Right lobe of liver (tissue), 6 donors: ENCODE measurements at places on chromosomes 5 and 9. TPM values are rescaled to one million over a fixed set of nuclear protein-coding genes. Genes with fewer than 3 reads are reported as not detected.

DNA sequence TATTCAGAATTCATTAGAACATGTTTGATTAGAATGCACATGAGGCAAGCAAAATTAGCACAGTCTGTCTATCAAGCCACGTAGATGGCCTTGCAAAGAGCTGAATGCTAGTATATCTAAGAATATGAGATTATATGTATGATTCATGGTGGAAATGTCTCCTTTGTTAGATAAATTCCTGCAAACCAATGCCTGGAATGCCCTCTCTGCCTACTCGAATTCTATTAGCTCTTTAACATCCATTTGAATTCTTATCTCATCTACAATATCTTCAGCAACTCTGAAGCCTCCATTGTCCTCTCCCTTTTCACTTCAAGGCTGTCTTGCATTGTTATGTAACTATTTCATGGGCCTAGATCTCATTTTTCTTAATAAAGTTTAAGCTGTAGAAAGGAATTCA, 205.5 kb downstream of the TMC1 start:
- no peaks in the 10 kb centered on the region for H3K4me1 ChIP-seq
- no peaks in the 10 kb centered on the region for H3K27me3 ChIP-seq
- H3K36me3 ChIP-seq: no peaks in the 10 kb centered on the region
- H3K27ac ChIP-seq: no peak overlapping the region
- no peak for DNase-seq
- no peak overlapping the region for H3K4me3 ChIP-seq

- no peaks in the 10 kb centered on the region for H3K4me1 ChIP-seq
- no peaks in the 10 kb centered on the region for H3K36me3 ChIP-seq
- H3K27me3 ChIP-seq: no peaks in the 10 kb centered on the region
- DNase-seq: no peak
These were observed 213.4 kb upstream of the ELL2 start for GRCh38 chr5:96175090-96175489.

DNA sequence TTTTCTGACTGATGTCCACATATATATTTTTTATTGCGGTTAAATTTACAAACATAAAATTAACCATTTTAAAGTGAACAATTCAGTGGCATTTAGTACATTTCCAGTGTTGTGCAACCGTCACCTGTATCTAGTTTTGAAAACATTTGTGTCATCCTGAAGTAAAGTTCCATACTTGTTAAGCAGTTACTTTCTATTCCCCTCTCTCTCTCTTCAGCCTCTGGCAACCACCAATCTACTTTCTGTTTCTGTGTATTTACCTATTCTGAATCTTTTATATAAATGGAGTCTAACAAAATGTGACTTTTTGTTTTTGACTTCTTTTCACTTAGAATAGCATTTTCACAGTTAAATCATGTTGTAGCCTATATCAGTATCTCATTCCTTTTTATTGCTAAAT, 480.1 kb upstream of the SMARCA2 start:
- no peak overlapping the region for H3K4me3 ChIP-seq
- H3K27me3 ChIP-seq: no peaks in the 10 kb centered on the region
- no peak overlapping the region for H3K27ac ChIP-seq

DNA sequence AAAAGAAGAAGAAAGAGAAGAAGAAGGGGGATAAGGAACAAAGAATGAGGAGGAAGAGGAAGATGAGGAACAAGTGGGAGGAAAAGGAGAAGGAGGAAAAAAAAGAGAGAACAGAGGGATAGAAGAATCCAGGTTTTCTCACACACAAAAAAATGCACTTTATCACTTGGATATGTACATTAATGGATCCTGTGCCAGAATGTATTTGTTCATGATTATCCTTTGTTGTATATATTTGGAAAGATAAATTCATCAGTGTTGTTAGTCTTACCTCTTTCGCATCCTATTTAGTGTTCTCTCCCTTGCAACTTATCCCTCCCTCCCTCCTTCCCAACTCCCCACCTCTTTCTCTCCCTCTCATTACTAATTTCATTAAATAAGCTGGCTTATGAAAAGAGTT, 298.8 kb downstream of the SLCO4C1 start:
- H3K36me3 ChIP-seq: no peaks in the 10 kb centered on the region
- DNase-seq: no peak
- no peak overlapping the region for H3K27ac ChIP-seq
- H3K4me1 ChIP-seq: no peaks in the 10 kb centered on the region
- H3K4me3 ChIP-seq: no peak overlapping the region
- H3K27me3 ChIP-seq: no peaks in the 10 kb centered on the region

DNA sequence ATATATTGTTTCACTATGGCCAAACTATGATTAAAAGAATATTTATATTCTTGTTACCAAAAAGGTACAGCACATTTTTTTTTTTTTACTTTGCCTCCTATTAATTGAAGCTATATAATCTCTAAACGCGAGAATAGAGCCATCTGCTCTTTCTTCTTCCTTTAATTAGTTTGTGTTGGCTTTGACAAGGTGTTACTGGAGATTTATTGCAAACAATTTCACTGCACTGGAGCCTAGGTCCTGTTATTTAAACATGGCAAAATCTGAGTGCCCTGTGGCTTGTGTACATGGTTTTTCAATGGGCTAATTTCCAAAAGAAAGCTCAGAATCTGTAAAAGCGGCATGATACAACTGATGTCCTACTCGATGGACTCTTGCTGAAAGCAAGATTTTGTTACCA, 40.8 kb upstream of the GABRG2 start:
- no peaks in the 10 kb centered on the region for H3K36me3 ChIP-seq
- no peaks in the 10 kb centered on the region for H3K27me3 ChIP-seq
- H3K4me3 ChIP-seq: no peak overlapping the region
- no peak overlapping the region for H3K27ac ChIP-seq

Gene PPP2R2B
- total RNA-seq: 0.15 TPM

GRCh38 chr9:127999461-127999860, 18.7 kb upstream of the EEIG1 start:
- H3K27me3 ChIP-seq: no peaks in the 10 kb centered on the region
- no peak for DNase-seq
- H3K36me3 ChIP-seq: no peaks in the 10 kb centered on the region
- no peak overlapping the region for H3K4me3 ChIP-seq
- no peak overlapping the region for H3K27ac ChIP-seq

DNA sequence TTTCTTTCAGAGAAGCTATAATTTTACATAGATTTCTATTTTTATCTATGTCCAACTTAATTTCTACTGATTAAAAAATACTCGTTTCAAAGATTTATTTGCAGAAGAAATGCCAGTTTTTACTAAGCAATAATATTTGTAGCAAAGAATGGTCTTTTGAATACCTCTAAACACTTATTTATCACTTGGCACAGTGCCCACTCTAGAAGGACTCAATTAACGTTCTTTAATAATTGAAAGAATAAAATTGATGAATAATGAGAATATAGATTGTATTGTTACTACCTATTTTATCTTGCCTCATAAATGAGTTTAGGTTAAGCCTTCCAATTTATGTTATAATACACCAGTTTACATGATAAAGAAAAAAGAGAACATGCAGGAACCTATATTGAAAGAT, 889.7 kb upstream of the CDH9 start:
- H3K27me3 ChIP-seq: no peaks in the 10 kb centered on the region
- H3K4me3 ChIP-seq: no peak overlapping the region
- no peak for DNase-seq

GRCh38 chr5:127586066-127586770, 62.7 kb upstream of the CTXN3 start:
- H3K4me3 ChIP-seq: no peak overlapping the region
- H3K27me3 ChIP-seq: no peaks in the 10 kb centered on the region
- no peak for DNase-seq

Gene PCDHB7
- 0.12 TPM for total RNA-seq

- no peak overlapping the region for H3K4me3 ChIP-seq
- H3K27ac ChIP-seq: no peak overlapping the region
- DNase-seq: no peak
- no peaks in the 10 kb centered on the region for H3K36me3 ChIP-seq
- H3K4me1 ChIP-seq: no peaks in the 10 kb centered on the region
These were observed 121.2 kb upstream of the IRX2 start for GRCh38 chr5:2872676-2873075.
